GM23338 (cell line): ENCODE measurements at places on chromosomes 3 and 15.

DNA sequence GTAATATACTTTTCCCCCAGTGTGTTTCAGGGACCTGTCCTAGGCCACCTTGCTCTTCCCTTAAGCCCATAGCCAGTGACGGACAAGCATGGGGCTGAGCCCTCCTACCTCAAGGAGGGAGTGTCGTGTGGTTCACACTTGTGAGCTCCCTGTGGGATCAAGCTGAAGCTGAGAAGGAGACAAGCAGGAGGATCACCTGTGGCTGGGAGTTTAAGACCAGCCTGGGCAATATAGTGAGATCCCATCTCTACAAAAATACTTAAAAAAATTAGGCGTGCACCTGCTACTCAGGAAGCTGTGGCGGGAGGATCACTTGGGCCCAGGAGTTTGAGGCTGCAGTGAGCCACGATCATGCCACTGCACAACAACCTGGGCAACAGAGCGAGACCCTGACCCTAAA lies 76.7 kb upstream of the RPL35A start:
- no peak for DNase-seq

DNA sequence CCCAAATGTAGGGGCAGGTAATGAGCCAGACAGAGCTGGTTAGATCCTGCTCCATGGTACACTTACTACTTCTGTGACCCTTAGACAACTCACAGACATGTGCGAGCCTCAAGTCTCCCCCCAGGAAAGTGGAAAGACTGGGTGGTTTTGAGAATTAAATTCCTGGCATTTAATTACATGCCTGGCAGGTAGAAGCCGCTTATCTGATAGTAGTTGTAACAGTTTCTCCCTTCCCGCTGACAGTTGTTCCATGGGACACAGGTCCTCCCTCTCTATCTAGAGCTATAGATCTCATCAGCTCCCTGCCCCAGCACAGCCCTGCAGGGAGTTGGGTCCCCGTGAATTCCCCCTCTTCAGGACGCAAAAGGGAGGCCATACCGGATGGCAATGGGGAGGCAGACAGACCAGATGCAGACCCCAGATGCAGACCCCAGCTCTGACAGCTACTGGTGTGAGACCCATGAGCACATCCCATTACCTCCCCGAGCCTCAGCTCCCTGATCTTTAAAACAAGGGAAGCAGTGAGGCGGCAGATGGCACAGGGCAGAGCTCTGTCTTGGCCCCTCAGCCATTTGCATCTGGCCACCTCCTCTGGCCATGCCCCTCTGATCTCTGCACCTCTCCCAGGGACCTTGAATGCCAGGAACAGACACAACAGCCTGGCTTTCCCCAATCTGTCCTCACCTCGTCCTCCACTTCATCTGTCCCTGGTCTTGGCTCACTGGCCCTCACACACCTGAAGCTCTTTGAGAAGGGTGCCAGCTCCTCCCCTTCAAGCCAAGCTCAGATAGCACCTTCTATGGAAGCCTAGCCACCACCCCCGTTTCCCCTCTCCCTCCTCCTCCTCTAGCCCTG lies 34.1 kb upstream of the NR2C2 start:
- DNase-seq: no peak

DNA sequence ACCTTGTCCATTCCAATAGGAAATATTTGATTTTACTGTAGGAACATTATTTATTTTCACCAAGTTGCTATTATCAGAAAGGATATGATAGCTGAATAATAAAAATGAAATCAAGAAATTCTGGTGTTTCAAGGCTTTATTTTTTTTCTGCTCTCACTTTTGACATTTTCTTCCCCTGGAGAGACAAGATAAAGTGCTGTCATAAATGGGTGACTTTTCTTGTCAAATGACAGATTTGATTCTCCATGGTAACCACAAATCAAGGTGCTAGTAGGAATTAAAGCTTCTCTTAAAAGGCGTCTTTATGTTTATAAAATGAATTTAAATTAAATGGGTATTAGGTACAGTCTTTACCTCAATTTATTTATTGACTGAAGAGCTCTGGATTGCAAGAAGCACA lies 124.6 kb downstream of the FOXP1 start:
- no peak for DNase-seq

GRCh38 chr3:191328962-191329653 lies at the start of gene CCDC50:
TSS of gene CCDC50 (plus strand) at chr3:191329394. CDS start at chr3:191329675, 281 bp downstream.
- peak; percentile 90 for DNase-seq

GRCh38 chr3:196168808-196169391 lies 42.3 kb downstream of the ZDHHC19 start:
- no peak for DNase-seq
